ENCODE measurements at places on chromosomes 2 and 18.

DNA sequence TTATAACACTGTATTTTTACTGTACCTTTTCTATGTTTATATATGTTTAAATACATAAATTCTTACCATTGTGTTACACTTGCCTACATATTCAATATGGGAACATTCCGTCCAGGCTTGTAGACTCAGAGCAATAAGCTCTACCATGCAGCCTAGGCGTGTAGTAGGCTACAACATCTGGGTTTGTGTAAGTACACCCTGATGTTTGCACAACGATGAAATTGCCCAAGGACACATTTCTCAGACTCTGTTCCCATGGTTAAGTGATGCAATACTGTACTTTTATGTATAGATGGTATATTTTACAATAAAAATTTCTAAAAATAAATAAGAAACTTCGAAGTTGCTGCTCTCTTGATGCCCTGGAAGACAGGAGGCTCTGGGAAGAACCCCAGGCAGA, 38.4 kb downstream of the YPEL5 start:
- DNase-seq: no peak

DNA sequence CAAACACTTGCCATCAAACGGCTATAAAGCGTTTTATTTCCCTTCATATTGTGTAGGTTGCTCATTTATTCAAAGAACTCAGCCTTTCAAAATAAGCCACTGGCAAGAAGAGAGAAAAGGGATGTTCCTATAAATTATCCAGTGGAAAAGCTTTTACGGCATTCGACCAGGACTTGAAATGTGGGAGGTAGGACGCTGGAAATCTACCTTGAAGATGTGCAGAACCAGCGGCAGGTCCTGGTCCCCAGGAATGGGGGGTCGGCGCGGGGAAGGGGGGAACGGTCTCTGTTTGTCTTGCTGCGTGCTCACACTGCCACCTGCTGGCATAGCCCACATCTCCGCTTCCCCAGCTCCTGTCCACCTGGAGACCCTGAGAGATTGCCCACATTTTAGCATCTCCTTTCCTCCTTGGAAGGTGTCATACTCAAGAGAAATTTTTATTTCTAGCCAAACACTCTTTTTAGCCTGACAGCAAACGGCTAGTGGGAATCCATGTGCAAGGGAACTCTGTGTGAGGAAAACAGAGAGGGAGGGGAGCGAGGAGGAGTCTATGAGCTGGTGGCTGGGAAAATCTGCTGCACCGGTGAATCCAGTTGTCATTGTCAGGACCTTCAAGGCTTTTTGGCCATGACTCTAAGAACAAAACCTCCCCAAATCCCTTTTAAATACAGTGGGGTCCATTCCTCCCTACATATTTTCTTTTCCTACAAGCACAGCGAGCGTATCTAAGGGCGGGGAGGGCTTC, 349.0 kb upstream of the PKDCC start:
- peak; percentile 4 for DNase-seq

- no peak for DNase-seq
These were observed 17.5 kb downstream of the MGAT4A start for GRCh38 chr2:98713332-98714015.

DNA sequence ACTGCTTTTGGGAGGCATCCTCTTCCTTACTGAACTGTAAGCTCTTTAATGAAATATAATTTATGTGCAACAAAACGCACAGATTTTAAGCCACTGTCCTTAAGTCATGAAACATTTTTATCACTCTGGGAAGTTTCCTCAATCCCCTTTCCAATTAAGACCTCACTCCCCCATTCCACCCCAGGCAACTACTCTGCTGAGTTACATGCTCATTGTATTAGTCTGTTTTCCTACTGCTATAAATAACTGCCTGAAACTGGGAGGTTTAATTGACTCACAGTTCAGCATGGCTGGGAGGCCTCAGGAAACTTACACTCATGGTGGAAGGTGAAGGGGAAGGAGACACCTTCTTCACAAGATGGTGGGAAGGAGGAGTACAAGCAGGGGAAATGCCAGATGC, 46.5 kb upstream of the KCNE4 start:
- no peak for DNase-seq

DNA sequence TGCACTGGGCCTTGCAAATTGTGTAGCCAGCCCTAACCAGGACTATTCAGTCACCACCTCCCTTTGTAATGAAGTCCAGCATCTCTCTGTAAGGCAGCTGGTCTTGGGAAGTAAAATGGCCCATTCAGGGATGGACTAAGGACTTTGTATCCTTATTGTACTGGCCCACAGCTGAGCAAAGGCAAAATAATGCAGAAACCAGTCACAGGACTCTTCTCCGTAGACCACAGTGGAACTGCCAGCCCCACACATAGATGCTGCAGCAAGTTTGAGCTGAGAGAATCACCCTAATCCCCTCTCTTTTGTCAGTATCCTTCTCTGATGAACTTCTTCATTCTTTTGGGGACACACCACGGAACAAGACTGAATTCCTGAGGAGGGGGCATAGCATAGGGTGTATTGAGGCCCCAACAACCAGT, 73.6 kb upstream of the RTN4 start:
- no peak for DNase-seq

- no peak for DNase-seq
These were observed 60.4 kb upstream of the SNTG2 start for GRCh38 chr2:890214-890613.
